ENCODE measurements at places on chromosomes 12 and 14.

GRCh38 chr14:103856607-103857006 is 9.2 kb upstream of the PPP1R13B start:
- no peak for DNase-seq

- DNase-seq, result no peak
These were observed 72.5 kb downstream of the HMGA2 start for GRCh38 chr12:65896743-65897142.

GRCh38 chr14:70064136-70064865 is 124.5 kb downstream of the SLC8A3 start:
- DNase-seq, result no peak

DNA sequence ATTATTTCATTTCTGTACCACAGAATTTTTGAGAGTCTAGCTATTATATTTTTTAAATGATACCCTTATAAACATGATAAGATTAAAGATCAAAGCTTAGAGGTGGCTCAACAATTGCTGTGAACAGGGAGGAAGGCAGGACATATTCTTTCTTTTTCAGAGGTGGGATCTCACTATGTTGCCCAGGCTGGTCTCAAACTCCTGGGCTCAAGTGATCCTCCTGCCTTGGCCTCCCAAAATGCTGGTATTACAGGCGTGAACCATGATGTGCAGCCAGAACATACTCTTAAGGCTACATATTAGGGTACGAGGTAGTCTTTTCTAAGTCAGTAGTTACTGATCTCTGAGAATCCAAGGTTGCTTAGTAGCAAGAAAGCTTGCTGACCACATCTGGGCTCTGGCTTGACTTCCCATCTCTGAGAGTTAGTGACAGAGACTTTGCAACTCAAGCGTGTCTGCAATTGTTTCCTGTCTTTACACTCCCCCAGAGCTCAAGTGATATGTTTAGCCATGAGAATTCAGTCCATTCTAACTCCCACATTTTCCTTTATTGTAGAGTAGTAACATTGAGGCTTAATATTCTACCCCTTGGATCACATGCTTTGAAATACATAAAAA is 8.6 kb downstream of the RAB5B start:
- DNase-seq, result no peak

- DNase-seq, result no peak
These were observed at the start of gene FZD10 for GRCh38 chr12:130162267-130162666. Gene FZD10 (plus strand): TSS chr12:130162464. CDS start chr12:130162943, 479 bp downstream.

DNA sequence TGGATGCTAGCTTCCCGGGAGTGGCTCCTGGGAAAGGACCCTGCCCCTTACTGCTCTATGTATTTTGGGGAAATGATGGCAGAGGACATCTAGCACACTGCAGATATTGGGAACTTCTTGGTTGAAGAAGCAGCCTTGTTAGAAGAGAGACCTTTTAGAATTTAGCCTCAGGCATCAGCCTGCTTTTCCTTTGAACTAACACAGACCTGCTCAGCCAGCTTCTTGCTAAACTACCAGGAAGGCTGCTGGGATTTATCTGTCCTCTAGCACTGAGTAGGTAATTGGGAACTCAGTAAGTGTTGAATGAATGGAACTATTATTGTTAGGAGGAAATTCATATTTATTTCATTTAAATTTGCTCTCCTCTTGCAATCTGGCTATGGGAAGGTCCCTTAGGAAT is 77.3 kb downstream of the DRAM1 start:
- no peak for DNase-seq

DNA sequence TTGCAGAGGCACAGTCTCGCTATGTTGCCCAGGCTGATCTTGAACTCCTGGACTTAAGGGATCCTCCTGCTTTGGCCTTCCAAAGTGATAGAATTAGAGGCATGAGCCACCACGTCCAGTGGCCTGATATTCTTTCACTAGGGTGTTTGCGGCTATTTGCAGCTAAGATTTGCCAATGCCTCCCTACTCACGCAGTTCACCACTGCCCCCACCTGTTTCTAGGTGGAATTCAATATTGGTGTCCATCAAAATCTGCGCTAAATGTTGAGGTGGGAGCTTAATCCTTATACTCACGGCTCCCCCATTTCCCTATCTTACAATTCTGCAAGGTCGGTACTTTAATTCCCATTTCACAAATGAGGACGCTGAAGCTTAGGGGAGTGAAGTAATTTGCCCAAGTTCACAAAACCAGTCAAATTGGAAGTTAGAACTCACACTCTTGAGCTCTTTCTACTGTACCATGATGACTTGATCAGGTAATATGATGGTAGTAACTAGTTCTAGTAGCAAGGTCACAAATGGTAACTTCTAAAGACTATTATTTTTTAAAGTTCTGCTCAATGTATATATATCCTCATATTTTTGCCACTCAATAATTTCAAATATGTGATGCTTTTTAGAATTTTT is 22.1 kb upstream of the LRRC9 start:
- no peak for DNase-seq

- no peak for DNase-seq
These were observed 116.3 kb upstream of the VASH1 start for GRCh38 chr14:76644855-76645518.

GRCh38 chr14:53952533-53952932 is 4.1 kb downstream of the BMP4 start:
- DNase-seq, result no peak

- no peak for DNase-seq
These were observed 1.4 kb downstream of the AQP5 start for GRCh38 chr12:49962861-49963765.

DNA sequence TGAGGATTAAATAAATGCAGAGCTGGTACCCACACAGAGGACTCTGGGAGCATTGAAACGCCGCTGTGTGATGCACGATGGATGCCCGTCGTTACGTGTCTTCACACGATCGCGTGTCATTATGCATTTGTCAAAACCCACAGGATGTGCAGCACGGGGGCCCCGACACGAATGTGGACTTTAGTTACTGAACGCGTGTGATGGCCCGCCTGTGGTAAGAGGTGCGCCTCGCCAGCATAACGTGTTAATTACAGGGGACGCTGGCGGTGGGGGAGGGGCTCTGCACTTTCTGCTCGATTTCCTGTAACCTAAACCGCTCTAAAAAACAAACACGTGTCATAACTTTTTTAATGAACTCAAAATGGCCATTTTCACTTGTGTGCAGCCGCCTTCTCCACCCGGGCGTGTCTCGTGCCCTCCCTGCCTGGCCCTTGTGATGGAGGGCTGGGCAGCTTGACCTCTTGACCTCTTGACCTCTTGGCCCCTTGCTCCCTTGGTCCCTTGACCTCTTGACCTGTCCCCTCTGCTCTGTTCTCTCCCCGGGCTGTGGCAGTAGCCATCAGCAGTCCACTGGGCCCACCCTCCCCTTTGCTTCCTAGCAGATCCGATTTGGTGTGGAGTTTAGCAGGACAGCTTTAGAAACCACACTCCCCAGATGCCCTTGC is 33.7 kb upstream of the GALNT9 start:
- DNase-seq, result no peak

Data from GM12864 (cell line).